ENCODE measurements at places on chromosomes 3 and 15.

- H3K36me3 ChIP-seq, result no peaks in the 10 kb centered on the region
- H3K27me3 ChIP-seq, result peaks cover 61% of the 10 kb centered on the region
- no peak for DNase-seq
- H3K4me1 ChIP-seq, result peaks cover 18% of the 10 kb centered on the region
These were observed 240.9 kb downstream of the UACA start for GRCh38 chr15:70522323-70522966.

GRCh38 chr3:107315141-107315540 lies 62.1 kb upstream of the CCDC54 start:
- no peaks in the 10 kb centered on the region for H3K4me1 ChIP-seq
- H3K27ac ChIP-seq, result no peak overlapping the region
- no peaks in the 10 kb centered on the region for H3K36me3 ChIP-seq
- no peaks in the 10 kb centered on the region for H3K27me3 ChIP-seq
- H3K4me3 ChIP-seq, result no peak overlapping the region
- no peak for DNase-seq

- no peaks in the 10 kb centered on the region for H3K36me3 ChIP-seq
- H3K27ac ChIP-seq, result no peak overlapping the region
These were observed 65.4 kb downstream of the FBN1 start for GRCh38 chr15:48579945-48580671.

DNA sequence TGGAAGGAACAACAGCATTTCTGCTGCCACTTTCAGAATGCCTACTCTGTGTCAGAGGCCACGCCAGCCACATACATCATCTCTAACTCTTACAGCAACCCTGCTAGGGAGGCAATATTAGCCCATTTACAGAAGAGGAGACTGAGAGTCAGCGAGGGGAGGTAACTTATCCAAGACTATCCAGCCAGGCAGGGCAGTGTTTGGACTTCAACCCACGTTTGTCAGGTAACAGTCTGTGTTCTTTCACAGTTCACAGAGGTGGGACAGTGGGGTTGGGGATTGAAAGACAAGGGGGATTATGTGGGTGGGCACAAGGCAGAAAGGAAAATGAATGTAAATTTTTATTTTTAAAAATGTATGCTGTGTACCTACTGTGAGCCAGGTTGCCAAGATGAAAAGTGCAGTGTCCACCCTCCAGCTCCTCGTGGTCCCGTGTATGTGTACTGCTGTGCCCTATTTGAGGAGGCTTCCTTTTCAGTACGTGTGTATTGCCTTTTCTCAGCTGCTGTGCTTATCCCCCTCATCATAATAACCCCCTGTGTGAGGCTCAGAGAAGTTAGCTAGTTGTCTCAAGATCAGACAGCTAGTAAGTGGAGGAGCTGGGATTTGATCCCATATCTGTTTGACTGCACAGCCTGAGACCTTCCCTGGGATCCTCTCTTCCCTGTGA lies 16.5 kb upstream of the ATP2B2 start:
- no peak overlapping the region for H3K4me3 ChIP-seq
- H3K4me1 ChIP-seq, result no peaks in the 10 kb centered on the region
- H3K36me3 ChIP-seq, result no peaks in the 10 kb centered on the region
- no peak overlapping the region for H3K27ac ChIP-seq
- H3K27me3 ChIP-seq, result peaks cover 48% of the 10 kb centered on the region
- DNase-seq, result no peak
